ENCODE measurements at places on chromosomes 2 and 18.

- DNase-seq, result peak; percentile 88
Measured at GRCh38 chr2:42809819-42810120, 17.4 kb upstream of the HAAO start.

GRCh38 chr2:45567974-45568789 lies 42.9 kb downstream of the SRBD1 start:
- no peak for DNase-seq

- DNase-seq, result no peak
Measured at GRCh38 chr2:139916822-139917221, 1136.6 kb upstream of the NXPH2 start.

GRCh38 chr2:232480201-232481190 lies 7.1 kb downstream of the ECEL1 start:
- no peak for DNase-seq

- DNase-seq, result no peak
Measured at GRCh38 chr2:3770724-3771415, 67.5 kb downstream of the DCDC2C start.
